Muscle of leg (tissue), 16 donors: ENCODE measurements at places on chromosomes 16 and 17. TPM values are rescaled to one million over a fixed set of nuclear protein-coding genes. Genes with fewer than 3 reads are reported as not detected.

The STX8 gene
- 68.8 TPM for total RNA-seq

The ELMO3 gene
- 0.80 TPM for total RNA-seq

The CHST4 gene
- 0.04 TPM for total RNA-seq

The ASGR1 gene
- 1.5 TPM for total RNA-seq

The HSD17B2 gene
- total RNA-seq = 0.31 TPM

The PRR15L gene
- total RNA-seq = not detected
